ENCODE measurements at places on chromosomes 12 and 14.

GRCh38 chr12:101685092-101685491 is 12.3 kb upstream of the CHPT1 start:
- no peak for DNase-seq

- peak; percentile 12 for DNase-seq
These were observed 693.0 kb downstream of the NRXN3 start for GRCh38 chr14:78863143-78863542.

DNA sequence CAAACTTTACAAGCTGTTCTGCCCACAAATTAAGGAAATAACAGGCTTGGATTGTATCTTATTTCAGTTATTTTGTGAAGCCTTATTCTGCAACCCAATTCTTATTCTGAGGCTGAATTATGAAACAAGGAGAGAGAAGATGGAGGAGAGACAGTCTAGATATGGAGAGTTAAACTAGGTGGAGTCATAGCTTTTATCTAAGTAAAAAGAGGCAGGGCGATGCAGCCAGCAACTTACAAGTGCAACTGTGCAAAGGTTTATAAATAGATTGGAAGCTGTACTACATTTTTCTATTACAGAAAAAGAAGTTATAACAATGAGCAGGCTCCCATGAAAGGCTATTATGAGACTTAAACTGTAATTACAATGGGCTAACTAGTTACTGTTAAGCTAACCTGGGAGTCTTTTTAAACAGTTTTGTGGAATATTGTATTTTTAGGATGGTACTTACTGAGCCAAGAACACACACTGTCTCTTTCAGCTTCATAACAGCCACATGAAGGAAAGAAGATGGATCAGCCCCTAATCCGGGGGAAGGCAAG is 22.4 kb downstream of the NID2 start:
- no peak for DNase-seq

DNA sequence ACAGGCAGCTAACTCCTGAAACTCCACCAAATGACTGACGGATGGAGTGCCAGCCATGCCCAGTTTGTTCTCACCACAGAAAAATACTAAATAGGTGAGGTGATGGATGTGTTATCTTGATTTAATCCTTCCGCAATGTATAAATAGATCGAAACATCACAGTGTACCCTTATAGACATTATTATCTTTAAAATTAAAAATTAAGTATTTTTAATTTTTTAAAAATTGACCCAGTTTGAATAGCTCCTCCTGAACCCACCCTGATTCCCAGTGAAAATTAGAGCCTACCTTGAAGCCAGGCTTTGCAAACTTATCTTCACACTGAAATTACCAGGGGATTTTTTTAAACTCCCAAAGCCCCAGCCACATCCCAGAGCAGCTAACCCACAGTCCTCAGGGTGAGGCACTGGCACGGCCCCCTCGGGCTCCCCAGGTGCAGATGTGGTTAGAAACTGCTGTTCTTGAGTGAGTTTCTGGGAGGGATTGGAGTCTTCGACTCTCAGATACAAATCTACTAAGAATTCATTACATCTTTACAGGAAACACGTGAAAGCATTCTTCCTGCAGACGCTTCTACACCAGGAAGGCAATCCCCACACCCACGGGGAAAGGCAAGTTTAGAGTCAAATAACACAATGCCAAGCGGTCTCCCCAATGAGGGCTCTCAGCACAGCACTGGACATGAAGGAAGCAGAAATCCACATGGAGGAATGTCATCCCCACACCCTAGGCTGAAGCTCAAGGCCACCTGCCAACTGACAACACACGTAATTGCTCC is 126.4 kb downstream of the RIMBP2 start:
- DNase-seq = no peak

DNA sequence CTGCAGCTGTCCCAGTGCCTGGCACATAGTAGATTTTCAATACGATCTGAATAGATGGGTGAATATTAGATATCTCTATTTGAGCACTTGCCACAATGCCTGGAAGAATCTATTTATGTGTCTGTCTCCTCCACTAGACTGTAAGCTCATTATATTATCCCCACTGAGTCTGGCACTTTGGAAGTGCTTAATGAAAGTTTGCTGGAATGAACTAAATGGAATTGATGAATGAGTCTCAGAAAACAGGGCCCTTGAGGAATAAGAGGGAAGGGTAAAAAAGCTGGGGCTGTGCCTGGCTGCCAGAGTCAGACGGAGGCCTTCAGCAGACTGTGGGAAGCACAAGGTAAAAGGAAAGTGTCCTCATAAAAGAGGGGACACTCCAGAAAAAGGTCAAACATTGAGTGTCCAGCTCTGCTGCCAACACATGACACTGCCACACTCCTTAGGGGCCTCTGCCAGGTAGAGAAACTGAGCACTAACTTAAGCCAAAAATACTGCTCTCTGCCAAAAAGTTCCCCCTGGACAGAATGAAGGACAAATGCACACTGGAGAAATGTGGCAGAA is 39.3 kb downstream of the GLT8D2 start:
- no peak for DNase-seq

DNA sequence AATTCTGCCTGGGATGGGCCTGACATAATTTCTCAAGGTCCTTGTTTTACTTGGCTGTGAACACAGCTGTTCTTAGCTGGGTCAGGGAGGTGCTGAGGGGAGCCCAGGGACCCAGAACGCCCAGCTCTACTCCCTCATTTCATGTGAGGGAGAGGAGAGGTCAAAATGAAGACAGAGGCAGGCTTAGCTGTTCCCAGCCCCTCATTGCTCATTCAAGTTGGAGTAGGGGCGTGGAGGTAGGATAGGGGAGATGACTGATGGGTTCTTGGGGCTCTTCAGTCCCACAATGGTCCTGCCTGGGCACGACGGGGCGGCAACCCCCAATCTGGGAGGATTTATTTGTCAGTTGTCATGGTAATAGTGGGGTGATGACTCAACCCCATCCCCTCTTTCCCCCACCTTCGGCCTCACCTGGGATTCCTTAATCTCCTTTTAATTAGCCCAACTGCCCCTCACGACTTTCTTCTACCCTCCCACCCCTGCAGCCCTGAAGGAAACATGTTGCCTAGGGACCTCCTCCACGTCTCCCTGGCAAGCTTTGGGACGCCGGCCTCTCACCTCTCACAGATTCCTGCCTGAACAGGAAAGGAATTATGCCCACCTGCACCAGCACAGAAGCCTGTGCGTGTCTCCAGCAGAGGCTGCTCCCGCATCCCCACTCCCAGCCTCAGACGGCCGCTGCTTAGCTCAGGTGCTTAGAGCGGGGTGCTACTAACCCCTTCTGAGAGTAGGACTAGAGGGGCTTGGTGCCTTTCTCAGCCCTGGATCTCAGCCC is 10.2 kb downstream of the SPRYD3 start:
- DNase-seq = no peak

GRCh38 chr14:70422538-70422937 is 5.6 kb upstream of the SYNJ2BP start:
- DNase-seq = no peak

GRCh38 chr12:1603269-1603993 is 9.1 kb upstream of the FBXL14 start:
- DNase-seq = no peak

GRCh38 chr14:79630288-79630960 is 580.9 kb downstream of the DIO2 start:
- DNase-seq = no peak

GRCh38 chr14:23071244-23071920 is 14.1 kb upstream of the CDH24 start:
- DNase-seq = peak; percentile 70

Data from fibroblast of skin of left biceps (primary cell).